ENCODE measurements at places on chromosomes 16 and 17.

DNA sequence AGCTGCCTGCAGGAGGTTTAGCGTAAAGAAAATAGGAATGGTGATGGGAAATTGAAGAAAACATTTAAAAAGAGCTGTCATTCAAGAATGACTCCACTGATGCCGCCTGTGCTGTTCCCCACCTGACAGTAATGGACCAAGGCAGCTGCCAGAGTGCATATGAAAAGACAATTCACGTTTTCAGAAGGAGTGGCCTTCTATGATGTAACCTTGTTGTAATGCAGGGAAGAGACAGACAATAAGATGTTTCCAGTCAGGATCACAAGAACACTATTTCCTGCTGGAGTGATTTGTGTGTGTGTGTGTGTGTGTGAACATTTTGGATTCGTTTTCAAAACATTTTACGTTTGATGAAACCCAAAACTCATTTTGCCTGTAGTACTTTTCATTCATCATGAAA is 203.7 kb downstream of the LGALS9B start:
- no peak for DNase-seq

DNA sequence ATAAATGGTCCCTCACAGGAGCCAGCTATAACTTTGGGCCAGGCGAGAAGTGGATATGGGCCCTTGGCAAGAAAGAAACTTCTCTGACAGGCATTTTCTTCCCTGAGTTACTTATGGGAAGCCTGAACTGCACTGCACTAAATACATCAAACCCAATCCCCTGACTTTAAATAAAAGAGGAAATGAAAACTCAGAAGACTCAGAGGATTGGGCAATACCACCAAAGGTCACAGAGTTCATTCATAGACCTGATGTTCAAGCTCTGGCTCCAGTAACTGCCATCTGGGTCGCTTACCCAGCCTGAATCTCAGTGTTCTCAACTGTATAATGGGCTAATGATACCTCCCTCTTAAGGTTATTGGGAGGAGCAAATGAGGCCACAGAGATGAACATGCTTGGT is 815 bp downstream of the KRT35 start:
- DNase-seq = no peak

DNA sequence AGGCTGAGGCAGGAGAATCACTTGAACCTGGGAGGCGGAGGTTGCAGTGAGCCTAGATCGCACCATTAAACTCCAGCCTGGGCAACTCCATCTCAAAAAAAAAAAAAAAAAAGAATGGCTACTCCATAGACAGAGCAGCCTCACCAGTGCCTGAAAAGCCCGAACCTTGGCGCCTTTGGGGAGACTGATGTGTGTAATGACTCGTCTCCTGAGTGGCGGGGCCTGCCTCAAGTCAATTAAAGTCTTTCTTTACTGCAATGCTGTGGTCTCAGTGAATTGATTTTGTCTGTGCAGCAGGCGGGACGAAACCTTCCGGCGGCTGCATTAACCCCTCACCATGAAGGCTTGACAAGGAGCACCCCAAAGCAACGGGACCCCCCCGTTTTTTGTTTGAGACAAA is 3.5 kb upstream of the UQCC4 start:
- DNase-seq = no peak

- DNase-seq = no peak
Observed at GRCh38 chr16:87176735-87177134, 140.5 kb downstream of the C16orf95 start.

DNA sequence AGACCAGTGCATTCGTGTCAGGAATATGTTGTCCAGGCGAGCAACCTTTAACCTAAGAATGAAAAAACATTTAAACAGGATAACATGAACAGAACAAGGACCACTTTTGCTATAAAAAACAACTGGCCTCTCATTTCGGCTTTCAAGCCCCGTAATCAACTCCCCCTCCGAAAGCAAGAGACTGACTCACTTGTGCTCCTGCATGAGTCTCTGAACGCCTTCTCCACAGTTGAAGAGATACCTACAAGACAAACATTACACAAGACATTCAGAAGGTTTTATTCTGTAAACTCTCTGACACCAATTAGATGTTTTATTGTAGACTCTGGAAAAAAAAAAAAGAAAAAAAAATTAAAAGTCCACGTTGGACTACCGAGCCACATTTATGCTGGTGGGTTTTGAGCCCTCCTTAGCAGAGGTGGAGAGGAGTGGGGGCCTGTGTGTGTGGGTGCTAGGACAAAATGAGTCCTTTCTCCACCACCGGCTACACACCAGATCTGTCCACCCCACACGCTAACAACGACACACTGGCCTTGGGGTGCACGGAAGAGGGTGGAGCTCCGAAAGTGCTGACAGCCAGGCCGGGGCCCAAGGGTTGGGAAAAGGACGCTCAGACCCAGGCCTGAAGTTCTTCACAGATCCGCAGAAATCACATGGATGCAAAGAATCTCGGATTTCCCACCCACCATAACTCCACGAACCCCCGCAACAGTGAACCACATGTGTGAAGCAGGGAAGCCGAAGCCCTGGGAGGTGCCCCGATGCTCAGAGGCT is 759 bp downstream of the ELAC2 start:
- DNase-seq = peak; percentile 10

GRCh38 chr17:15197229-15197628 is 67.9 kb downstream of the PMP22 start:
- DNase-seq = no peak

GRCh38 chr16:31112711-31113110 is 4.5 kb downstream of the BCKDK start:
- DNase-seq = no peak

- no peak for DNase-seq
Observed at GRCh38 chr17:49466436-49466835, 28.7 kb upstream of the NGFR start.

DNA sequence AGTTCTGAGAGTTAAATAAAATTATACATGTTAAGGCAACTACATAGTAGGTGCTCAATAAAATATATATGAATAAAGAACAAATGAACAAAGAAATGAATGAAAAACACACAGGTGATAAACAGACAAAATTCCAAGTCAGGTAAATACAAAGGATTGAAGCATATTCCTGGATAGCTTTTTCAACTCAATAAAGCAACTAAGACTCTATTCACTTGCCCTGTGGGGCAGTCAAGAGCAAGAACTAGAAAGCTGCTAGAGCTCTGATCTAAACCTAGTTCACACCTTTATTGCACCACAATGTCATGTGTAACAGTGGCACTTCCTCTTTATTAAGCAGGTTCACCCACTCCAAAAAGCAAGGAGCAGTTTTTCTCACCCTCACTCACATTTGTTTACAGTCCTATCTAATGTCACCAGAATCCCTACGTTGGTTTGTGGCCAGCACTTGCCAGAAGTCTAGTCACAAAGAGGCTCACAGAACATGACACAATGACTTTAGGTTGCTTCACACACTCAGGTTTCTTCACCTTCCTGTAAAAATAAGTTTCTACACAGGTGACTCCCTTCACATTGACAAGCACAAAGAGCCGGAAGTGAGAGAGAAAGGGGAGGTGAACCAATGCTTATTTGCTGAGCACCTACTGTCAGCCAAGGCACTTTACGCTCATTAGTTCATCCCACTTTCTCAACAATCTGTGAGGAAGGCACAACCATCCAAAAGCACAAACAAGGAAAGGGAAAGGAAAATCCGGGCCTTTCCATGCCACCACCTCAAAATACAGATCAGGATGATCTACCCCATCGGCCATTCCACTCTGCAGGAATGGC is 70.8 kb downstream of the XPO6 start:
- DNase-seq = peak; percentile 81

DNA sequence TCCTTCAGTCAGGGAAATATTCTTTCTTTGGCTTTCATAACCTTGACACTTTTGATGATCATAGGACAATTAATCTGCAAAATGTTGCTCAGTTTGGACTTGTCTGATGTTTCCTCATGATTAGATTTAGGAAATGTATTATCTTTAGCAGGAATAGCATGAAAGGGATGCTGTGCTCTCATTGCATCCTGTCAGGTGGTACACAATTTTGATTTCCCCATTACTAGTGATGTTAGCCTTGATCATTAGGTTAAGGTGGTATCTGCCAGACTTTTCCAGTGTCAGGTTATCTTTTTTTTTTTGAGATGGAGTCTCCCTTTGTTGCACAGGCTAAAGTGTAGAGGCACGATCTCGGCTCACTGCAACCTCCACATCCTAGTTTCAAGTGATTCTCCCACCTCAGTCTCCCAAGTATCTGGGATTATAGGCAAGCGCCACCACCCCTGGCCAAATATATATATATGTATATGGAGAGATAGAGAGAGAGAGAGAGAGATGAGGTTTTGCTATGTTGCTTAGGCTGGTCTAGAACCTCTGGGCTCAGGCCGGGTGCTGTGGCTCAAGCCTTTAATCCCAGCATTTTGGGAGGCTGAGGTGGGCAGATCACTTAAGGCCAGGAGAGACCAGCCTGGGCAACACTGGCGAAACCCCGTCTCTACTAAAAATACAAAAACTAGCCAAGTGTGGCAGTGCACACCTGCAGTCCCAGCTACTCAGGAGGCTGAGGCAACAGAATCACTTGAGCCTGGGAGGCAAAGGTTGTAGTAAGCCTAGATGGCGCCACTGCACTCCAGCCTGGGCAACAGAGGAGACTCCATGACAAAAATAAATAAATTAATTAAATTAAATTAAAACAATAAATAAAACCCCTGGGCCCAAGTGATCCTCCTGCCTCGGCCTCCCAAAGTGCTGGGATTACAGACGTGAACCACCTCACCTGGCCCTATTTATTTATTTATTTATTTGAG is 15.8 kb upstream of the CAVIN1 start:
- DNase-seq = peak; percentile 14

GRCh38 chr17:60652454-60653247 is 25.0 kb upstream of the BCAS3 start:
- DNase-seq = peak; percentile 49

GRCh38 chr17:39665642-39666224 is 584 bp downstream of the TCAP start:
- DNase-seq = no peak

GRCh38 chr16:71358464-71358998 is at the start of gene CALB2:
Gene CALB2, plus strand, starts transcription at chr16:71358723. Its CDS starts 70 bp downstream, at chr16:71358793.
- DNase-seq = peak; percentile 4

- peak; percentile 14 for DNase-seq
Observed at GRCh38 chr16:90053902-90054500, 23.1 kb downstream of the PRDM7 start.

- no peak for DNase-seq
Observed at GRCh38 chr17:1298606-1299005, 19.1 kb downstream of the TRARG1 start.

DNA sequence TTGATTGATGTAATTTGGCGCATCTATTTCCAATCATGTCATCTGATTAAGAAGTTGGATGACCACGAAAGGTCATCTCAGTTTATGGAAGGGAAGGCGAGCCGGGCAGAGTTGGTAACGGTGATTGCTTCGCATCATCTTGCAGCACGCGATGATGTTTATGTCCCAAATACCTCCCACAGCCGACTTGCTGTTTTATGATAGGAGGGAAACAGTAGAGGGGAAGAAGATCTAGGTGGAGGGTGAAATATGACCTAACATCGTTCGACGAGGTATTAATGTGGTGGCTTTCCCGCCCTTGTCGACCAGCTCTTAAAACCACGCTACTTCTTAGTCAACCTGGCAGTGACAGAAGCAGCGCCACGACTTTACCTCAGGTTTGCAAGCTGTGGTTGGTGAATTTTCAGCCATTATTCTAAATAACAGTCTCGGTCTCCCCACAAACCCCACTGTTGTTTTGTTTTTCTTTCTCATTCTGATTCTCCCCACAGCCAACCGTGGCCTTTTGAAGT is 805 bp upstream of the TANC2 start:
- no peak for DNase-seq

DNA sequence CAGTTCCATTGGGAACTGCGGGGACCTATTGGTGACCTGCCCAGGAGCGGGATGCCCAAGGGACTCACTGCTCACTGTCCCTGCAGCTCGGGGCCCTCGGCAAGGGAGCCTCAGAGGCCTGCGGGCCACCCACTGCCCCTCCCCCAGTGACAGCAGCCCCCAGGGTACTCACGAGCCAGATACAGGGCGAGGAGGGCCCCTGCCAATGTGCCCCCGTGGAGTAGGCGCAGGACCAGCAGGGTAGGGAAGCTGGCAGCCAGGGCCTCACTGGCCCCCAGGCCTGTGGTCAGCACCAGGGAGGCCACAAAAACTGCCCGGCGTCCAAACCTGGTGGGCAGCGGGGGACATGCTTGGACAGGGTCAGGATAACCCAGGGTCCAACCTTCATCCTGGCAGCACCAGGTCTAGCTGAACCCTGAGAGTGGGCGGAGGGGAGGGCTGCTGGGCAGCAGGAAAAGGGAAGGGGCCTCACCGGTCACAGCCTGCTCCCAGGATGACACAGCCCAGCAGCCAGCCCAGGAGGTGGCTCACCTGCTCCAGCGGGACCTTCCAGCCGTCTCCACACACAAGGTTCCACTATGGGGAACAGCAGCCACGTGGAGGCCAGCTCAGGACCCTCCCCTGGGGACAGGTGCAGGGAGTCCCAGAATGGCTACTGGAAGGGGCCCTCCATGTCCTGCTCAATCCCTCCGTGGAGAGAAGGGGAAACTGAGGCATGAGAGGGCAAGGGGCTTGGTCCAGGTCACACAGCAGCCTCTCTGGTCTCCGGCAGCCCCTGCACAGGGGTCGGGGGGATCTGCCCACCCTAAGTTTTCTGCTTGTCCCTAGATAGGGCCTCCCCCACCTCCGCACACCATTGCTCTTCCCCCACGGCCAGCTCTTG is 855 bp downstream of the SLC22A31 start:
- no peak for DNase-seq

- DNase-seq = no peak
Observed at GRCh38 chr16:3988824-3989223, 108.3 kb upstream of the CREBBP start.

GRCh38 chr17:46024590-46024989 is 25.5 kb downstream of the STH start:
- no peak for DNase-seq

DNA sequence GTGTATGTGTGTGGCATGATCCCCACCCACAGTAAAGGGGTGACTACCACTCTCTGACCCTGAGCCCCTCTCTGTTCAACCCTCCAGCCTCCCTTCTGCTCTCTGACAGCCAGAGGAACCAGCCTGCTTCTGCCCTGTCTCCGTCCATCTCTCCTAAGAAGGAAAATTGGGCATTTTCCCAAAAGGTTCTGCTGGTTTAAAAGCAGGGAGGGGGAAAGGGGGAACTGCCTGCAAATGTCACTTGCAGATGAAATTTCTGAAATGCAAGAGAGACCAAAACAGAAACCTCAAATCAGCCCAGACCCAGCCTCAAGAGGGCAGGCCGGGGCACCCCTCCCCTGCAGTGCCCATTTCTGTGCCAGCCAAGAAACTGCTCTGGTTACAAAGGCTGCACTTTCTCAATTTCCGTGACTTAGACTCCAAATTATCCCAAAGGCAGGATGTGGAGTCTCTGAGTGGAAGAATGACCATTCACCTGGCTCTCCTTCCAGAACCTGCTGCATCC is 197.9 kb downstream of the RBFOX3 start:
- DNase-seq = no peak

DNA sequence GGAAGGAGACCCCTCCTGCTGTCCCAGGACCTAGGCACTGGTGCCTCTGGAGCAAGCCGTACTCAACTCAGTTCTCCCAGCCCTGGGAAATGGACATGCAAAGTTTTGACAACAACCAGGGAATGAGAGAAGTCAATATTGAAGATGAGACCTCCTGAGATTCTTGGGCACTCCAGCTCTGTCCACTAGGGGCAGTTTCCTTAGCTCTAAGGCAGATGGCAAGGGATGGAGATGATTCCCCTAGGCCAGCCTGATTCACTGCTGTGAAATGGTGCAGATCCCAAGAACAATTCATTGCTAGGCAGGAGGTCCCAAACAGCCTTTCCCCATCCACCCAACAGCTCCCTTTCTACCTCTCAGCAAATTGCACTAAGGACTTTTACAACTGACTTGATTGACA is 20.5 kb upstream of the SDR42E2 start:
- DNase-seq = no peak

GRCh38 chr17:14067347-14067746 is 2.0 kb upstream of the COX10 start:
- no peak for DNase-seq

GRCh38 chr17:43598357-43599045 is 52.4 kb upstream of the ETV4 start:
- no peak for DNase-seq
